Smooth muscle cell of bladder (primary cell): ENCODE measurements at places on chromosomes 12 and 14. TPM values are rescaled to one million over a fixed set of nuclear protein-coding genes. Genes with fewer than 3 reads are reported as not detected.

The TTC5 gene
- 19.3 and 21.0 TPM in 2 replicates for total RNA-seq

The TPCN1 gene
- total RNA-seq, result 16.9 and 26.6 TPM in 2 replicates

The LRP6 gene
- 35.1 and 44.5 TPM in 2 replicates for total RNA-seq

The HOXC6 gene
- 0.18 and 0.28 TPM in 2 replicates for total RNA-seq

The RDH11 gene
- 116 and 125 TPM in 2 replicates for total RNA-seq

The NR4A1 gene
- 4.1 and 4.3 TPM in 2 replicates for total RNA-seq

The RASSF9 gene
- 0.85 and 1.3 TPM in 2 replicates for total RNA-seq

The TMEM253 gene
- total RNA-seq, result not detected in 2 replicates

The AQP2 gene
- total RNA-seq, result not detected in 2 replicates

The IL31 gene
- total RNA-seq, result not detected in 2 replicates

The GLIPR1 gene
- 41.4 and 45.5 TPM in 2 replicates for total RNA-seq

The ZNF140 gene
- total RNA-seq, result 28.5 and 31.4 TPM in 2 replicates
